ENCODE measurements at places on chromosomes 4 and X. TPM values are rescaled to one million over a fixed set of nuclear protein-coding genes. Genes with fewer than 3 reads are reported as not detected.

DNA sequence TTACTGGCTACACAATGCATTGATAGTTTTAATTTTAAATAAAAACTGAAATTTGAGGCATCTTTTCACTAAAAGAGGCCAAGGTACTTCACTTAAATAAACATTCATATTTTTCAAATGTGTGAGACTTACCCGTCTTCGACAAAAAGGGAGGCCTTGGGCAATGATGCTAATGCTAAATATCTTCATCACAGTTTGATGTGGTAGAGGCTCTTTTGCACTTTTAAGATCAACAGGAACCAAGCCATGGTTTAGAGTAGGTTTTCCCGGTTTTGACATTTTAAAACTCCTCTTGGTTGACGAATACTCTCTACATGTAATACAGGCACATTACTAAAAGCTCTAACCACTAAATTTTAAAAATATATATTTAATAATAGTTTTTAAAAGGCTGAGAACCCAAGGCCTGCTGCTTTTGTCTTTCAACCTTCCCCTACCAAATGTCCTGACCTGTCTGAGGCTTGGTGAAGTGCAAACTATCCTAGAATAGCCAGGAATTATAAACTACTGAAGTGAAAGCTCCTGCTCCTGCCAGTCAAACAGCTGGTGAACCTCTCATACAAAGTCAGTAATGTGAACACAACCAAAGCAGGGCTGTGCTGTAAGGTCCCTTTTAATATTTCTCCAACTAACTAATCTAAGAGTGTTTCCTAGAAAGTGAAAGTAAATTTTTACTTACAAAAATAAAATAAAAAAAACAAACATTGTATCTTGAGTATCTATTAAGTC lies 153.7 kb downstream of the FBXW7 start:
- no peak for DNase-seq

GRCh38 chr4:157885811-157886210 lies 287.0 kb downstream of the GASK1B start:
- DNase-seq = no peak

GRCh38 chr4:147732518-147733235 lies 789 bp downstream of the ARHGAP10 start:
- DNase-seq = peak; percentile 47

- no peak for DNase-seq
These were observed 22.0 kb upstream of the TRPC3 start for GRCh38 chr4:121973816-121974215.

GRCh38 chr4:1199556-1200331 lies 27.4 kb upstream of the SPON2 start:
- no peak for DNase-seq

The ERCC6L gene
- 4.4 TPM for polyA plus RNA-seq

Data from right renal pelvis (tissue), 4 donors.